ENCODE measurements at places on chromosomes 3 and 15.

- no peak for DNase-seq
Observed at GRCh38 chr15:25894371-25894902, 31.3 kb upstream of the ATP10A start.

DNA sequence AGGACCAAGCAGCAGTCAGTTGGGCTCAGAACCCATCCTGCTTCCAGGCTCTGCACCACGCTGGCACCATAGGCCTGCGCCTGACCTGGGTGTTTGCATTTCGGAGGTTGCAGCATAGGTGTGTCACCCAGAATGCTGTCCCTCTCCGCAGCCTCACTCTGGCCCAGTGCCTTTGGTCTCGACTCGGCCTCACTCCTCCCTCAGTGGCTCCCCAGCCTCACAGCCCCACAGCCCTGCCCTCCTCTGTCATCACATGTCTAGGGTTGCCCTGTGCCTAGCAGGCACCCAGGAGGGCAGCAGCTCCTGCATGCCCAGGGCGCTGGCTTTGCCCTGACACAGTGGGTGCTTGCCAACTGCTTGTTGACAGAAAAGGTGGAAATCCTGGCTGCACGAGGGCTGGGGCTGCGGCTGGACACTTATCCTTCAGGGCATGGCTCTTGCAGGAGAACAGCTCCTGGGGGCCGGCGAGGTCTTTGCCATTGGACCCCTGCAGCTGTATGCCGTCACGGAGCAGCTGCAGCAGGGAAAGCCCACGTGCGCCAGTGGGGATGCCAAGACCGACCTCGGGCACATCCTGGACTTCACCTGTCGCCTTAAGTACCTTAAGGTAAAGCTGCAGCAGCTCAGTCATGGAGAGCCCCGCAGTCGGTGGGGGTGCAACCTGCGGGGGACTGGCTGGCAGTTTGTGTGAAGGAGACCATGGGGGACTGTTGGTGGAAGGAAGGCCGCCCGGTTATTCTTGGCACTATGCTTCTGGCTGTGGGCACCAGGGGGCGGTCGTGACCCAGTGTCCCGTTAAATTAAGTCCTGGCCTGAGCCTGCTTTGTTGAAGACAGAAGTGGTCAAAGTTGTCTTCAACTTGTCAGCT lies 16.2 kb downstream of the NISCH start:
- no peak for DNase-seq

DNA sequence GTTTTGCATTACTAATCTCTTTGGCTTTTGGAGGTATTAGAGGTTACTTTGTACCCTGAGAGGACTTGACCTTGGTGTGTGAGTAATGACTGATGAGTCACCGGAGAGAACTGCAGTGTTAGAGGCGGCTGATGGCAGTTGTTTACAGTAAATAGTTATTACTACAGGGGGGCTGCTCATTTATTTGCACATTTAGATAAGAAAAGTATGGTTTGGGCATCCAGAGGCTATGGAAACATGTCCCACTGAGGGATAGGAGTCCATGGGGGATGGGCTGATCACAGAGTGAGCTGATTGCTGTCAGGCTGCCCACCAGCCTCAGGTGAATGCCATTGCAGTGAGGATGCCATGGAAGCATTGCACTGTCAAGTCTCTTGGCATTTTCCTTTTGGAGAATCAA lies 17.3 kb upstream of the STAC start:
- no peak for DNase-seq

- no peak for DNase-seq
Observed at GRCh38 chr3:160210341-160210740, 14.9 kb upstream of the C3orf80 start.

- DNase-seq, result peak; percentile 49
Observed at GRCh38 chr15:65033659-65034269, 4.3 kb upstream of the MTFMT start.

- DNase-seq, result no peak
Observed at GRCh38 chr3:38524141-38524739, 28.1 kb downstream of the EXOG start.

- DNase-seq, result no peak
Observed at GRCh38 chr15:91908391-91908790, 54.9 kb downstream of the SLCO3A1 start.

GRCh38 chr3:177713928-177714900 lies 516.9 kb upstream of the TBL1XR1 start:
- DNase-seq, result no peak

- DNase-seq, result no peak
Observed at GRCh38 chr15:28103831-28104230, 4.7 kb upstream of the OCA2 start.
